ENCODE measurements at places on chromosomes 4 and X. TPM values are rescaled to one million over a fixed set of nuclear protein-coding genes. Genes with fewer than 3 reads are reported as not detected.

DNA sequence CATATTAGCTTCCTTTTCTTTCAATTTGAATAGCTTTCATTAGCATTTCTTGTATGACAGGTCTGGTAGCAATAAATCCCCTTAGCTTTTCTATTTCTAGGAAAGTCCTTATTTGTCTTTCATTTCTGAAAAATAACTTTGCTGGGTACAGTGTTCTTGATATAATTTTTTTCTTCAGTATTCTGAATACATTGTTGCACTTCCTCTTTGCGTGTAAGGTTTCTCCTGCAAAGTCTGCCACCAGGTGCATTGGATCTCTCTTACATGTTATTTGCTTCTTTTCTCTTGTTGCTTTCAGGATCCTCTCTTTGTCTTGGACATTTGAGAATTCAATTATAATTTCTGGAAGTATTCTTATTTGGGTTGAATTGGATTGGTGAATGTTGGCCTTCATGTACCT is 663.7 kb downstream of the GRXCR1 start:
- DNase-seq: no peak

- DNase-seq: no peak
These were observed 257.5 kb upstream of the ANKRD50 start for GRCh38 chr4:124970011-124970410.

- no peak for DNase-seq
These were observed 13.4 kb upstream of the RP2 start for GRCh38 chrX:46823481-46823880.

GRCh38 chr4:163269166-163269565 is 63.2 kb downstream of the NPY1R start:
- no peak for DNase-seq

GRCh38 chr4:173503330-173504180 is 26.5 kb downstream of the HAND2 start:
- DNase-seq: no peak

- peak; percentile 38 for DNase-seq
These were observed 68.3 kb downstream of the LARP7 start for GRCh38 chr4:112704991-112705845.

GRCh38 chr4:102217775-102218355 is 127.4 kb downstream of the SLC39A8 start:
- DNase-seq: no peak

GRCh38 chr4:7806338-7807090 is 133.1 kb downstream of the AFAP1 start:
- peak; percentile 88 for DNase-seq

DNA sequence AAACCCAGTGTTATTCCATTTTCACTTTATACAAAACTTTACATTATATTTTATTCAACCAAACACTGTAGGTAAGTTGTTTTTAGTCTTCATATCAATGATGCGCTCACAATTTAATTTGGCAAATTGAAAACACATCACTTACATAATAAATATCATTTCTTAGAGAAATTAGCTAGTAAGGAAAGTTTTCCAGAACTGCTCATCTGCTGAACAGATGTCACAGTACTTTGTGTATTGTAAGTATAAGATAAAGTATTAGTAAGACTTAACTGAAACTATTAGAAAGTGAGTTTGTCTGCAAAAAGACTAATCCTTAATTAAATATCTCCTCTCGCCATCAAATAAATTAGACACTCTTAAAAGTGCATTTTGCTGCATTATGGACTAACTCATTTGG is 108.7 kb upstream of the PACRGL start:
- DNase-seq: no peak

- no peak for DNase-seq
These were observed 200.0 kb upstream of the MAD2L1 start for GRCh38 chr4:120266602-120267001.

- DNase-seq: no peak
These were observed 55.3 kb downstream of the TBL1X start for GRCh38 chrX:9520217-9520590.

- peak; percentile 88 for DNase-seq
These were observed 28.7 kb upstream of the STOX2 start for GRCh38 chr4:183876268-183876934.

DNA sequence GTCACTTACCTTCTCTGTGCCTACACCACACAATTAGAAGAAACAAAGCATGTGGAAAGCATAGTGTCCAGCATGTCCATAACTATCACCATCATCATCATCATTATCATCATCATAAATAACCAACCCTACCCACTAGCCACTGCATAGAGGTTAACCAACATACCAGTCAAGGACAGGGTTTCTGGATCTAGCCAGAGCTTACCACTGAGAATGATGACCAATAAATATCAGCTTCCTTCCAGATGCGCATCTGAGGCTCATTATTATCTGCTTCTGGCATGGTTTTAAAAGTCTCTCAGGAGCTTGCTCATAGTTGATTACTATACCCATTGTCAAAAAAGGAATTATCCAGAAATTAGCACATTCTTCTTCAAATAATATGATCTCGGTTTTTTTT is 25.5 kb upstream of the MYOZ2 start:
- no peak for DNase-seq

DNA sequence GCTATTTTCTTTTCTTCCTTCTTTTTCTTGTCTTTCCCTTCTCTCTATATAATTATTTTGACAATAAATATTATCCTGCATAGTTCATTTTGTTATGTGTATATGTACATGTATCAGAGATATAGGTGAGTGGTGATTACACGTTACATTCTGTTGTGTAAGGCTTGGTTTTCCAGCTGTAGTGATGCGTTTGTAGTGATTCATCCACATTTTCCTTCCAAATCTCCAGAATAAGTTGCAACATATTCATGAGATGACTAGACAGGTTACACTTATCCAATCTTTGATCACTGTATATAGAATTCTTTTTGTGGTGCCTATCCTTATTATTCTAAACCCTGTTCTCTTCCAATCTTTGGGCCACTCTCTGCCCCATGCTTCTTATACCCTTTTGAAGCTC is 540.2 kb downstream of the GBA3 start:
- DNase-seq: no peak

GRCh38 chrX:123487236-123487635 is 245.6 kb downstream of the THOC2 start:
- DNase-seq: no peak

GRCh38 chrX:119986203-119986602 is 42.7 kb upstream of the NKAP start:
- no peak for DNase-seq

DNA sequence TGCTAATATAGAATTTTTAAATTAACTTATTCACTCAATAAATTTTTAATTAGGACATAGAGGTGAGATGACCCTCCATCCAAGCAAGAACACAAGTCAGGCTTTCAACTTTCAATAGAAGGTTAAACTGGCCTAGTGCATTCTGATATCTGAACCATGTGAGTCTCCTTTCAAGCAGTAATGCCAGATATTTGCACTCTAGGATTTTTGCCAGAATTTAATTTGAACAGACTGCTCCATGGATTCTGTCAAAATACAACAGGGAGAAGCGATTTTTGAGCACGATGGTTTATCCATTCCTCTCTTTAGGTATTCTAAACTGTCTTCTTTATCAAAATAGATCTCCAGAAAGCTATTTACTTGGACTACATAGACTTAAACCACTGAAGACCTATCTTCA is 72.0 kb upstream of the DCLK2 start:
- DNase-seq: no peak

DNA sequence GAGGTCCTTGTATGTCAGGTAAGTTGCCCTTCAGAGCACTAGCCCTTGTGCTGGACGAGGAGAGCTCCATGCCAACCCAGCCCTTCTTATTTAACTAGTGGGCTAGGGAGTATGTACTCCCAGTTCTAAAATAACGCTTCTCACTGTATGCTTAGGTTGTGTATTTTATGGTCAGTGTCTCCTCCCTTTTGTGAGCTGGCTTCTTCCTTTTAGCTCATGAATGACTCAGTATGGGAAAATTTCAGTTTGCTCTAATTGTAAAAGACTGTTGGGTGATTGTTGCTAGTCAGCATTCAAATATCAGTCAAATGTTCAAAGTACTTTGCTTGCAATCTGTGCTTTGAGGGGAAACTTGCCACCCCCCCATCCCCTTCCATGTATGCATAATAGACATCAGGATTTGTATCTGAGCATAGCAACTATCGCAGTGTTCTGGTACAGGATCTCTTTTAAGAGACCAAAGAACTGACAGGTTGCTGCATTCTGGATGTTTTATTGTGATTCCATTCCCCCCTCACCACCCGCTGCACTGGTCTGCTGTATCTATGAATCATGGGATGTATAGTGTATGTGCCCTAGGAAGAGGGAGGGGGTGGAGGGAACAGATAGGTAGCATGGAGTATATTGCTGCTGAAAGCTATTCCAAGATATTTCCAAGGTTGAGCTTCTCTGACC is 34.7 kb downstream of the DLG3 start:
- no peak for DNase-seq

- no peak for DNase-seq
These were observed 10.2 kb upstream of the FAM120C start for GRCh38 chrX:54193085-54193821.

- no peak for DNase-seq
These were observed 114.3 kb downstream of the VSIG4 start for GRCh38 chrX:65925592-65925991.

DNA sequence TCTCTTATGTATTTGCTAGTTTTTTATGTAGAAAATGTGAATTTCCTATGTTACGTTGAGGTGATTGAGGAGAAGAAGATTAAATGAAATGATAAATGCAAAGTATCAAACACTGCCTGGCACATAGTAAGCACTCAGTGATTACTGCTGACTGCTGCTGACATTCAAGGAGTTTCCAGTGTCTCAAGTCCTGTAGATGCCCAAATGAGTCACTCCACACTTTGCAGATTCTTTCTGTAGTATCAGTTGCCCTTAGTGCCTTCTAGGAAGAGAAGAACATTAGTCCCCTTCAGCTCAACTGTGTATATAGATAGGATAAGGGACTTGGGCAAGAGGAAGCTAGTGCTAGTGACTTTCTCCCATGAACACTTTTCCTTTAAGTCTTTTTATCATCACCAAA is 240.5 kb upstream of the TEX13A start:
- DNase-seq: no peak

GRCh38 chr4:113223001-113223400 is 173.5 kb downstream of the ANK2 start:
- DNase-seq: no peak

DACH2 gene
- polyA plus RNA-seq: not detected

MAPK10 gene
- polyA plus RNA-seq: 0.94 TPM

KLF8 gene
- polyA plus RNA-seq: 5.9 TPM

SLC9A6 gene
- 11.7 TPM for polyA plus RNA-seq

TMSB15C gene
- polyA plus RNA-seq: 0.15 TPM

VCX gene
- not detected for polyA plus RNA-seq

RAB40A gene
- polyA plus RNA-seq: 0.44 TPM

MGAT4D gene
- not detected for polyA plus RNA-seq

RTL9 gene
- 0.29 TPM for polyA plus RNA-seq

ESX1 gene
- not detected for polyA plus RNA-seq

RAB40AL gene
- 0.07 TPM for polyA plus RNA-seq
